ENCODE measurements at places on chromosomes 16 and 17.
A peak's percentile ranks its signal among the peaks of the same experiment; 100 is the strongest.

GRCh38 chr17:16415031-16415924 is at the start of gene TRPV2:
Gene TRPV2 (plus strand): TSS chr17:16415571. CDS start chr17:16417669, 2,098 bp downstream.
- no peak for DNase-seq

- DNase-seq, result peak; percentile 26
These were observed 27.7 kb upstream of the SBK1 start for GRCh38 chr16:28264656-28265055.

DNA sequence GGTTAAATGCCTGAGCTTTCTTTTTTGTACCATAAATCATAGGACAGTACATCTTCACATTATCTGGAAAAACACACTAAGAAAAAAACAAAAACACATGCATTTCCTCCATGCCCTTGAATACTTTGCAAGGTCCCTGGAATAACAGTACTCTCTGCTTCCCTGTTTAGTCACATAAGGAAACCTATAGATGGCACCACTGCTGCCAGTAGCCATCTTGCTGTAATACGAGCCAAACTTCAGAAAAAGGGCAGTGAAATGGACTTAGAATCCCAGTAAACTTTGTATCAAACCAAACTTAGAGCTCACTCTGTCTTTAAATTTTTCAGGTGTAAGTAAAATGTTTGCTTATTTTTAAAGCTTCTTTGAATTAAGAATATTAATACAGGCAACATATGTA is 435.5 kb downstream of the KCNJ2 start:
- DNase-seq, result no peak

DNA sequence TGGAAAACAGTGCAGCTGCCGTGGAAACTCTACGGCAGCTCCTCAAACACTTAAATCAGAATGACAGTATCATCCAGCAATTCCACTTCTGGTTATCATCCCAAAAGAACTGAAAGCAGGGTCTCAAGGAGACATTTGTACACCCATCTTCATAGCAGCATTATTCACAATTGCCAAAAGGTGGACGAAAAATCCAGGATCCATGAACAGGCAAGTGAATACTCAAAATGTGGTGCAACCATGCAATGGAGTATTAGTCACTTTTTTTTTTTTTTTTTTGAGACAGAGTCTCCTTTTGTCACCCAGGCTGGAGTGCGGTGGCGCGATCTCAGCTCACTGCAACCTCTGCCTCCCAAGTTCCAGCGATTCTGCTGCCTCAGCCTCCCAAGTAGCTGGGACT is 10.6 kb upstream of the AATK start:
- no peak for DNase-seq

- no peak for DNase-seq
These were observed 316.9 kb downstream of the HAPSTR1 start for GRCh38 chr16:9408297-9408878.

DNA sequence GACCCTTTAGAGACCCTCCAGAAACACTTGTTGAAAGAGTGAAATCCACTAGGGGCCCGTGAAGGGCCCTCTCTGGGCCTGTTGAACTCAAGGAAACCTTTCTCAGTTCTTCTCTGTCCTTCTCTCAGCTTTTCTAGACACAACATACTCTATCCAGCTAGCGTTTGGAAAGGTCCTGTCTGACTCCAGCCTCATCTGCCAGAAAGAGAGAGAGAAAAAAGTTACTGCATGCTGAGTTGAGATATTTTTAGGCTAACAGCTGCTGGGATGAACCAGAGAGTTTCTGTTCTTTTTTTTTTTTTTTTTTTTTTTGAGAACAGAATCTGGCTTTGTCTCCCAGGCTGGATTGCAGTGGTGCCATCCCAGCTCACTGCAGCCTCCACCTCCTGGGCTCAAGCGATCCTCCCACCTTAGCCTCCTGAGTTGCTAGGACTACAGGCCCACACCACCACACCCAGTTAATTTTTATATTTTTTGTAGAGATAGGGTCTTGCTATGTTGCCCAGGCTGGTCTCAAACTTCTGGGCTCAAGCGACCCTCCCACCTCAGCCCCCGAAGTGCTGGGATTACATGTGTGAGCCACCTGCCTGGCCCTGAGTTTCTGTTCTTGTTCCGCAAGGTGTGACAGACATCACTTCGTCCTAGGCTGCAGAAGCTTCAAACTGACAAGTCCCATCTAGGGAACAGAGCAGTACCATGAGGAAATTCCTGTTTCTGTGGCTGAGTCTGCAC is 14.9 kb upstream of the TEX2 start:
- DNase-seq, result no peak

GRCh38 chr17:82668631-82669099 is 20.4 kb upstream of the WDR45B start:
- DNase-seq, result no peak

DNA sequence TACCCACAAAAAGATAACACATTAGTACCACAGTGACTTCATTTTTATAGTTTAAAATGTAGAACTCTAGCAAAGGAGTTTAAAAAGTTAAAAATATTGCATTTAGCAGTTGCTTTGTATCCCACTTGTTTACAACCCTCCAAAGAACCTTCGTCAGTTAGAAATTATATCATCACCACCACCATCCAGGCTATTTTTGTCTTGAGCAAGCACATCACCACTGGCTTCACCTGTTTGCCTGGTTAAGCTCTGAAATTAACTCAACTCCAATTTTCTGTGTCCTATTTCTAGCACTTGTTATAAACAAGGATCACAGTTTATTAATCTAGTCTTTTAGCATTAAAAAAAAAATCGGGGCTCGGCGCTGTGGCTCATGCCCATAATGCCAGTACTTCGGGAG is 6.1 kb downstream of the GLYR1 start:
- no peak for DNase-seq

GRCh38 chr17:67779098-67779672 is 46.1 kb upstream of the BPTF start:
- no peak for DNase-seq

DNA sequence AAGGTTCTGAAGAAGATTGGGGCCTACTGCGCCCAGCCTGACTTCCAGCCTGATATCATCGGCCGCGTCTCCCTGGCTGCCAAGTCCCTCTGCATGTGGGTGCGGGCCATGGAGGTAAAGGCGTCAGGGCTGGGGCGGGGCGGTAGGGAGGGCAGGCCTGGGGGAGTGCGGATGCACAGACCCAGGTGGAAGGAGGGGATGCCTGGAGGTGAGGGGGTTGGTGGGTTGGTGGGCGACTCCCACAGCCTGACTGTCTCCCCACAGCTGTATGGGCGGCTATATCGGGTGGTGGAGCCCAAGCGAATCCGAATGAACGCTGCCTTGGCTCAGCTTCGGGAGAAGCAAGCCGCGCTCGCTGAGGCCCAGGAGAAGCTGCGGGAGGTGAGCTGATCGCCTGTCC is 26.8 kb upstream of the KDM6B start:
- no peak for DNase-seq

- no peak for DNase-seq
These were observed 131.5 kb downstream of the SNX11 start for GRCh38 chr17:48238933-48239602.

- no peak for DNase-seq
These were observed 4.4 kb downstream of the HAPSTR1 start for GRCh38 chr16:9095656-9096397.

- no peak for DNase-seq
These were observed 27.8 kb upstream of the MEAK7 start for GRCh38 chr16:84532291-84532724.

DNA sequence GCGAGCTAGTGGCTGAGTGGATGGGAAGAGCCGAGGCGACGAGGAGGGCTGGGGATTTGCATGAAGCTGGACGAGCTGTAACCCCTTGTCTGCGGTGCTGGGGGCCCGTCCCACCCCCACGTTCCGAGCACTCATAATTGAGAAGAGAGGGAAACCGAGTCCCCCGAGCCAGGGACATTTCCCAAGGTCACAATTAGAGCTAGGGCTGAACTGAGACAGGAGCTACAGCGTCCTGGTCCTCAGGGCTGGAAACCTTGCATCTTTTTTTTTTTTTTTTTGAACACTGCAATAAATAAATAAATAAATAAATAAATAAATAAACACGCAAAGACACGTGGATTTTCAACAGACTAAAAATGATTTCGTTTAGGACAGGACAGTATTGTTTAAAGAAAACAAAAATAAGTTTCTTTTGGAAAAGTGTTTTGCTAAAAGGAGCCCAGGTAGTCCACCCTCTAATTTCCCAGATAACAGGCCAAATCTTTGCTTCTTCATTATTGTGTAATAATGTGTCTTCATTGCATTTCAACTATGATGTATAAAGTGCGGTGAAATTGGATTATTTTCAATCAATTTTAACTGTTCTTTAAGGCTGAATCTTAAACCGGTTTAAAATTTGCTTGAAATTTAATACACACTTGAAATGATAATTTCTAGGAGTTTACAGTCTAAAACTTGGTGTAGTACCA is 992 bp downstream of the GDPD1 start:
- no peak for DNase-seq

GRCh38 chr16:85153656-85154091 is 41.4 kb upstream of the CIBAR2 start:
- no peak for DNase-seq

DNA sequence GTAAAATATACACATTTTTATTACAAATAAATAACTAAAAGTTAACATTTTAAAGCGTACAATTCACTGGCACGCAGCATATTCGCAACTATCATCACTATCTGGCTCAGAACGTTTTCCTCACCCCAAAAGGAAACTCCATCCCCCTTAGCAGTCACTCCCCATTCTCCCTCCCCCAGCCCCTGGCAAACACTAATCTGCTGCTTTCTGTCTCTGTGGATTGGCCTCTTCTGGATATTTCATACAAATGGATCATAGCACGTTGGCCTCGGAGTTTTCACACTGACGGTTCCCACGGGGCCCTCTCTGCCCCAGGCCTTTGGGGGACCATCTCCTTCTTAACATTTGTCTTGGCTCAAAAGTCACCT is 64.6 kb downstream of the RTN4RL1 start:
- DNase-seq, result no peak

DNA sequence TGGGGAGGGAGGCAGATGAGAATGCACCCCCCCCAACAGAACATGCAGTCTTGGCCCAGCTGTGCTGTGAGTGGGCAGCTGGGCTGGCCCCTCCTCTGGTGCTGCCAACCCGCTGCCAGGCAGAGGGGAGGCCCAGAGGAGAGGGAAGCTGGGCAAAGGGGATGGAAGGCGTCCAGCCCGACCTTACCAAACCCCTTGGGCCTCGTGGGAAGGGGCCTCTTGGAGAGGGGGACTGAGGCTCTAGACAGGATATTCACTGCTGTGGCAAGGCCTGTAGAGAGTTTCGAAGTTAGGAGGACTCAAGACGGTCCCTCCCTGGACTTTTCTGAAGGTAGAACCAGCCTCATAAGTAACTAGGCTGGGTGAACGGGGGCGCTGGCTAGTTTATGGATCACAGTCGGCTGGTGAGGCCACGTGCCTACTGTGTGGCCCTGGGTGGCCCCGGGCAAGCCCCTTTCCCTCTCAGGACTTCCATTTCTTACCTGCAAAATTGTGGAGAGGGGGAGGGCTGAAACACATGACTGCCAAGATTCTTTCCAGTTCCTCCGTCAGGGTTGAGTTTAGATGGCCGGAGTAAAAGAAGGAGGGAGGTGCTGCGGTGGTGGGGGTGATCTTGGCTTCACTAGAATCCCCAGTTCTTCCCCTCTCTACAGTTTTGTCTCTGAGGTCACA is 857 bp upstream of the STAT5A start:
- peak; percentile 28 for DNase-seq

DNA sequence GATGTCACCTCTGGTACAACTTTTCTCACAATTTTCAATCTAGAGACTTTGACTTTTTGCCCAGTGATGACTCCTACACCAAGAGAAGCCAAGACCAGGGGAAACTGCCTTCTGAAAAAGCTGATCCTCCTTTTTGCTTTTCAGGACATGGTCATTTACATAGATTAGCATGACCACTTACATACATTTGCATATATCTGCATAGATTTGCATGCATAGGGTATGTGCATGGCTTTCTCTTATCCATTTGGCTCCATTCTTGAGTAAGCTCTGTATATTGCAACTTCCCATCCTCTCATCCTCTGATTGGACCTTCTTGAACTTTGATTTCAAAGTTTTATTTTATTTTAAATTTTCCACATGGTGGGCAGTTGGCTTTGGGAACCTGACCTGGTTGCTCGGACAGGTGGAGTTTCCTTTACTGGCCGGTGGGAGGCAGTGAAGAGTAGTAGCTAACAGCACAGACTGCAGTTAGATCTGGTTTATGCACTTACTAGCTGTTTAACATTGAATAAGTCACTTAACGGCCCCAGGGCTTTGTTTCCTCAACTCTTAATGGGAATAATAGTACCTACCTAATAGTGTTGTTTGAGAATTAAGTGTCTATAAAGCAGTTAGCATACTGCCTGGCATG is 92.9 kb downstream of the GPR139 start:
- DNase-seq, result no peak

DNA sequence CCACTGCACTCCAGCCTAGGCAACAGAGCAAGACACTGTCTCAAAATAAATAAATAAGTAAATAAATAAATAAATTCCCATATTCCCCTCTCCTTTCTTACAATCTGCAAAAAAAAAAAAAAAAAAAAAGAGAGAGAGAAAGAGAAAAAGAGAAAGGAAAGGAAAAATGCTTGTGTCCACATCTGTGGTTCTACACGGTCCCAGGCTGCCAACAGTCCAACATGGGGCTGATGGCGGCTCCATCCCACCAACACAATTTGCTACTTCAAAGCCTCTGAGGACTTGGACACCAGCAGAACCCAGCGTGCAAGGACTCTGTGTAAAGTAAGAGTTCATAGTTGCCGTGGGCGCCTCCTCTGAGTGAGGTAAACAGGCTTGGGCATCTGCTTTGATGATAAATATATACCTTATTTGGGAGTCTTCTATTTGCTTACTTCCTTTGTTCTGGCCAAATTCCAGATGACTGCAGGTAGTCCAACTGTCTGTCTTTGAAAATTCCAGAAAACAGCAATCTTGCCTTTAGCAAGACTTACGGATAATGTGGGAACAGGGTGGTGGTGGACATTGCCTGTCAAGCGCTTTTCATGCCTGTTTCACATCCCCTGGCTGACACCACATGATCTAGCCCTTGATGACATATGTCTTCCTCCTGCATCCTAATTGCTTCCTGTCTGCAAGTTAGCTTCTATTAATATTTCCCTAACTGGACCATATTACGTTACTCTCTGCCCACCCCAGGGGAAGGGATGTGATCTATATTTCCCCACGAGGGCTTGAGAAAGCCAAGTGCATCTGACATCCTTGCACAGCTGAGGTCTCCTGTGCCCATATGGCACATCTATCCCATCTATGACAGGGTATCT is 10.1 kb downstream of the LITAF start:
- no peak for DNase-seq

- no peak for DNase-seq
These were observed 6.8 kb upstream of the WBP2 start for GRCh38 chr17:75861927-75862317.

DNA sequence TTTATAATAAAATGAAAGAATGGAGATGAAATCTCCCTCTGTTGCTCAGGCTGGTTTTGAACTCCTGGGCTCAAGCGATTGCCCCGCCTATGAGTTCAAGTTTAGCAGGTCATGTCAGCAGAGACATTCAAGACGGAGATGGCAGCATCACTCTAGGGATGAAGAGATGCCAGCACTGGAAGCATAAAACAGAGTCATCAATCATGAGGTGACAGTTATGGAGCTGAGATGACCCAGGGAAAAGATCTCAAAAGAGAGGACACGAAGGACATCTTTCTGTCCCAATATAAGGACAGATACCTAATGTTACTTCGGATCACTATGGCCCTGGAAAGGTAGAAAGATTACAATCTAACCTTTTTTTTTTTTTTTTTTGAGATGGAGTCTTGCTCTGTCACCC is 11.0 kb upstream of the LCMT1 start:
- no peak for DNase-seq
